ENCODE measurements at places on chromosomes 1 and 21. TPM values are rescaled to one million over a fixed set of nuclear protein-coding genes. Genes with fewer than 3 reads are reported as not detected.

SPRR3 gene
- polyA plus RNA-seq = not detected

TSSK3 gene
- polyA plus RNA-seq = 6.1 TPM

GJA4 gene
- 15.0 TPM for polyA plus RNA-seq

AADACL3 gene
- not detected for polyA plus RNA-seq

JAM2 gene
- polyA plus RNA-seq = 11.3 TPM

MPZL1 gene
- 105 TPM for polyA plus RNA-seq

AVPR1B gene
- 0.81 TPM for polyA plus RNA-seq

C1orf94 gene
- not detected for polyA plus RNA-seq

ZNF683 gene
- polyA plus RNA-seq = 0.27 TPM

LRRC71 gene
- 0.28 TPM for polyA plus RNA-seq

NR5A2 gene
- 36.5 TPM for polyA plus RNA-seq

MAN1C1 gene
- polyA plus RNA-seq = 21.2 TPM

ARHGAP29 gene
- polyA plus RNA-seq = 10.7 TPM

DCST1 gene
- polyA plus RNA-seq = 0.88 TPM

ADORA1 gene
- 0.55 TPM for polyA plus RNA-seq

MROH7 gene
- polyA plus RNA-seq = 25.1 TPM

TNFRSF4 gene
- 1.1 TPM for polyA plus RNA-seq

TMEM61 gene
- 2.8 TPM for polyA plus RNA-seq

DMRTA2 gene
- polyA plus RNA-seq = not detected

MTARC1 gene
- 35.7 TPM for polyA plus RNA-seq

PGLYRP4 gene
- polyA plus RNA-seq = 0.31 TPM

ABCD3 gene
- 43.1 TPM for polyA plus RNA-seq

DNASE2B gene
- polyA plus RNA-seq = 0.16 TPM

OR2G6 gene
- polyA plus RNA-seq = not detected

CASZ1 gene
- 16.2 TPM for polyA plus RNA-seq

PLD5 gene
- polyA plus RNA-seq = 0.36 TPM

PRKCZ gene
- 68.6 TPM for polyA plus RNA-seq

ZBED6 gene
- 18.6 TPM for polyA plus RNA-seq

KIAA1614 gene
- 2.1 TPM for polyA plus RNA-seq

LCE1C gene
- not detected for polyA plus RNA-seq

LCE1E gene
- polyA plus RNA-seq = not detected

PROX1 gene
- polyA plus RNA-seq = 7.8 TPM

OR2M3 gene
- polyA plus RNA-seq = not detected

GJA8 gene
- not detected for polyA plus RNA-seq

OXCT2 gene
- polyA plus RNA-seq = 2.4 TPM

TBX15 gene
- polyA plus RNA-seq = 0.04 TPM

CRYAA gene
- polyA plus RNA-seq = not detected

OR2L3 gene
- not detected for polyA plus RNA-seq

FCRL6 gene
- 0.69 TPM for polyA plus RNA-seq

CRP gene
- not detected for polyA plus RNA-seq

MMP23B gene
- polyA plus RNA-seq = 10.7 TPM

AIM2 gene
- polyA plus RNA-seq = 0.93 TPM

RAB4A gene
- 60.2 TPM for polyA plus RNA-seq

DHCR24 gene
- 36.0 TPM for polyA plus RNA-seq

B3GALT5 gene
- 9.9 TPM for polyA plus RNA-seq

DENND2C gene
- 0.99 TPM for polyA plus RNA-seq

LAMB3 gene
- 156 TPM for polyA plus RNA-seq

DCDC2B gene
- 0.54 TPM for polyA plus RNA-seq
